Left renal cortex interstitium (tissue), 4 donors: ENCODE measurements at places on chromosomes 16 and 17. TPM values are rescaled to one million over a fixed set of nuclear protein-coding genes. Genes with fewer than 3 reads are reported as not detected.

The XYLT1 gene
- 7.3 TPM for polyA plus RNA-seq

The CHST5 gene
- 0.43 TPM for polyA plus RNA-seq

The C17orf78 gene
- polyA plus RNA-seq = not detected

The OTOP2 gene
- polyA plus RNA-seq = not detected

The DPEP2 gene
- polyA plus RNA-seq = 0.77 TPM

The SYNGR3 gene
- 1.8 TPM for polyA plus RNA-seq

The MIS12 gene
- 36.0 TPM for polyA plus RNA-seq

The CTRB1 gene
- 0.13 TPM for polyA plus RNA-seq

The ABCA8 gene
- 1.9 TPM for polyA plus RNA-seq

The CEMP1 gene
- 9.4 TPM for polyA plus RNA-seq

The CCL1 gene
- not detected for polyA plus RNA-seq

The KRT39 gene
- polyA plus RNA-seq = 0.09 TPM

The MEIOB gene
- 1.2 TPM for polyA plus RNA-seq

DNA sequence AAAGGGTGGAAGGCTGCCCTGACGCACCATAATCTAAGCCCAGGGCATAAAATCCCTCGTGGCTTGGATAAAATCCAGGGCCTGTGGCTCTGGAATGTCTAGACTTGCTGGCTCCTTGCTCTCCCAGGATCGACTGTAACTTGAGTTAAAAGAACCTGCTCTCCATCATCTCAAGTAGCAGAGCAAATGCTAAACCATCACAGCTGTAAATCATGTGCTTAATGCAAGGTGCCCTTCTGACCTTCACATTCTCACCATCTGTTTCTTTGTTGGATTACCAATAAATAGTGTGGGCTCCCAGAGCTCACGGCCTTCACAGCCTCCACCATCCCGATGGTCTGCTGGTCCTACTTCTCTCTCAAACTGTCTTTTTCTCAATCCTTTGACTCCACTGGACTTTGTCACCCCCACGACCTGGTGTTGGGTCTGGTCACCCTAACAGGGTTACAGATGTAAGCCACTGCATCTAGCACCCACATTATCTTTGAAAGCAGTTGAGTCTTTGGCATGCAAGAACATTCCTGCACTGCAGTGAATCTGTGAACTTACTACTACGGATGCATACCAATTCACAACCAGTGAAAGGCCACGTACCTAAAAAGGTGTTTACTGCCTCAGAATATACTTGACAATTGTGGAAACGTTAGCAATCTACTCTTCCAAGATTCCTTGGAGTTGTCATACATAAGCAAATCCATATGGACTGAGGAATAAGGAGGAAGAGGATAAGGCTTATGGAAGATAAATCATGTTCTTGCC is 15.3 kb downstream of the RSL1D1 start:
- no peak for DNase-seq

DNA sequence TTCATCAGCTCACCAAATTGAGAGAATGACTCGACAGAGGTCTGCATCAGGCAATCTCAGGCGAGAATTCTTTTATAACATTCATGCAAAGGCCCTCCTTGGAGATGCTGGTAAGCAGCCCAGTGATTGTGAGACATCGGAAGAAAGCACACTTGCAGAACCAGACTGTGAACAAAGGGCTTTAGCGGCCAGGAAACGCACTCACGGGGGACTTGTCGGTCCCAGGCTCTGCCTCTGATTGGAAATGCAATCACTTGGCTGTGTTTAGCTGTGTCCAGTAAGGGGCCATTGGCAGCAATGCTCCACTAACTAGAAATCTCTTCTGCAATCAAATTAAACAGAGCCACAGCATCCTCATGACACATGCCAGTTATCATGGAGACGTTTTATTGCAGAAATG is 226.7 kb upstream of the CDH13 start:
- no peak for DNase-seq

DNA sequence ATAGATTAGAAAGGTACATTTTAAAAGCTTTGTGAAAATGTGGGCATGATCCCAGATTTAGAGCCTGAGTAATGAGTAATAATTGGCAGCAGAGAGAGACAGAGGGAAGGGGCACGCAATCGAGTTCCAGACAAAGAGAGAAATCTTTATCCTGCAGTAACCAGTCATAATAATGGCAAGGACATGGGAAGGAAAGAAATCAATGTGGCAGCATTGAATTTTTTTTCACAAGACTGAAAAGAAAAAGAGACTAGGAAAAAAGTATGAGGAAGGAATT is 790.8 kb upstream of the SOX9 start:
- DNase-seq = no peak

- DNase-seq = no peak
These were observed 3.6 kb downstream of the USP7 start for GRCh38 chr16:8959921-8960787.

DNA sequence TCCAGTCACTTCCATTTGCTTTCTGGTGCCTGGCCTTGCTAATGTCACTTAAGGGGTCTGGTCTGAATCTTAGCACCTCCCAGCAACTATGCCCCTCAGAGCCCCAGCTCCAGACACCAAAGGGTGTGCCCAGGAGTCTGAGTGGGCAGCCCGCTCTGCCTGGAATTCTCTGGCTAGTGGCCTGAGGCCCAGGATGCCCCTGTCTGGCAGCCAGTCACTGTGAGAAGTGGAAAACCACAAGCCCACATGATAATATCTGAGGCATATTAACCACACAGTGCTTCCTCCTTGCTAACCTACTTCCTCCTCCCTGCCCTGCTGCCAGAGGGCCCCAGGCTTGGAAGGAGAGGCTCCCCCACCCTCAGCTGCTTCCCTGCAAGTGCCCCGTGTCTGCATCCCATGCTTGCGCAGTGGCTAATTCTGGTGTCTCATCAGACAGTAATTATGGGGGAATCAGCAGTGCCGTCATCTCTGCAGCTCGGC is 14.0 kb downstream of the SRCIN1 start:
- no peak for DNase-seq

DNA sequence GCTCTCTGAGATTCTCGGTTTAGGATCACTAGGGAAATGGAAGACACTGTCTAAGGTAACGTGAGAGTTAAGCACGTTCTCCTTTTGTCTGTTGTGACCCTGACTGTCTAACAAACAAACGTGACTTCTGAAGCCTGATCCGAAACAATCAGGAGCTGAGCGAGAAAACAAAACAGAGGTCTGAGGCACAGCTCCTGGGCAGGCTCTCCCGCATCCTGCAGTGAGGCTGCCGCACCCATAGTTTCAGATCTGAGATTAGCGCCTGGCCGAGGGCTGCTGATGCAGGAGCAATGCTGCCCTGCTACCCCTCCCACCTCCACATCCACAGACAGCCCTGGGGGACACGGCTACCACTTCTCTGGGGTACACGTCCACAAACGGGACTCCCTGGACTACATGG is 46.7 kb downstream of the RNF157 start:
- no peak for DNase-seq

DNA sequence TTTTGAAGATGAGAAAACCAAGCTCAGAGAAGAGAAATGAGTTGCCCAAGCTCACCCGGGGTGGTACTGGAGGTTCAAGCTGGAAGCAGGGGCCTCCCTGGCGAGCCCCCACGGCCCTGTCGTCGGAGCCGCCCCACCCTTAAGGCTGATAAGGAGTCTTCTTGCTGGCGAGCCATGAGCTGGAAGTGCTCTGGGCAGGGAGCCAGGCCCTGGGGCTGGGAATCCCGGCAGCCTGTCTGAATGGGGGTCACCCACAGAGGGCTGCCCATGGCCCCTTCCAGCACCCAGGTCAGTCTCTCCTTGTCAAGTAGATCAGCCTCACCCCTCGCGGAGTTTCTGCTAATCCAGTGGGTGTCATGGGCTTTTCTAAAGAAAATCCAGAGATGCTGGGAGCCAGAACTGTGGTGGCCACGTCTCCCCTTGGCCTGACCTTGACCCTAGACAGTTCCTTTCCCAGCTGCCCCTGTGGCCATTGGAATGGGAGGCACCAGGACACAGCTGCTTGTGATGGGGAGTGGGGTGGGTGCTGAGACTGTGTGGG is 1.2 kb upstream of the P2RX1 start:
- DNase-seq = no peak

DNA sequence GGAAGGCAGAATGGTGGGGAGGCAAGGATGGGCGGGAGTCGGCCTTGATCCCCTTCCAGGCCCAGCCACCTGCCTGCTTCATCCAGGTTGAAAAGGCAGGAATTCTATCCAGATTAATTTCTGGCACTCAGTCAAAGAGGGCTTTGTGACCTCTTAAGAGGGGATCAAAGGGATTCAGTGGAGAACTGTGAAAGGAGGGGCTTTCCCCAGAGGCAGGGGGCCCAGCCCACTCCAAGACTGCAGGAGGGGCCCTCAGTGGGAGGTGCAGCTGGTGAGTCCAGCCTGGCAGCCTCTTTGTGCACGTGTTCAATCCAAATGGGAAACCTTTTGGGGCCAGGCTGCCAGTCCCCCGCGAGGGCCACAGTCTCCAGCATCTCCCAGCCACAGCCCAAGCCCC is 148.5 kb upstream of the PLCG2 start:
- DNase-seq = no peak

DNA sequence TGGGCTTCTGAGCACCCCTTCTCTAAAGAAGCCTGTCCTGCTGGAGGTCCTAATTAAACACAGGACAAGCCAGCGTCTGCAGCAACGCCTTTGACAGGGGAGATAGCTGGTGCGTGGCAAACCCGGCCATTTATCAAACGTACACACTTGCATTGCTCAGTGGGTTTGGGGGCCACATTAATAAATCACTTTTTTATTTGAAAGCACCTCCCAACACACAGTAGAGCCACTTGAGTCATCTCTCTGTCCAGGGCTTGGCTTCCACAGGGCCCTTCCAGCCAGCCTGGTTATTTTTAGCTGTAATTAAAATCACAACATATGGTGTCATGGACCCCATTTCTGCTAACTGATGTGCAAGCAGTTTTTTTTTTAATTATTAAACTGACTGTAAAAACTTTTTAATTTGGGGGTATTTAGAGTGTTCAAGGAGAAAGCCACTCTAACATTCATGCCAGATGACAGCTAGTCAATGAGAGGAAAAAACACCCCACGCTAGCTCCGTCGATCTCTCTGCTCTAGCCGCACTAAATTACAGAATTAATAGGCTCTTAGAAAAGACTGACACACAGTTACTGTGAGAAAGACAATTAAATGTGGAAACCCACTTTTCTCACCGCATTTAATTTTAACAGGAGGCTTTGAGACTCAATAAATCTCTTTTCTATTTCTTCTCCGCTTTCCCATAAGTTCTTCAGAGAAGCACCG is 201.0 kb upstream of the WSCD1 start:
- no peak for DNase-seq

GRCh38 chr17:75996665-75997590 is 3.7 kb upstream of the CDK3 start:
- DNase-seq = no peak

DNA sequence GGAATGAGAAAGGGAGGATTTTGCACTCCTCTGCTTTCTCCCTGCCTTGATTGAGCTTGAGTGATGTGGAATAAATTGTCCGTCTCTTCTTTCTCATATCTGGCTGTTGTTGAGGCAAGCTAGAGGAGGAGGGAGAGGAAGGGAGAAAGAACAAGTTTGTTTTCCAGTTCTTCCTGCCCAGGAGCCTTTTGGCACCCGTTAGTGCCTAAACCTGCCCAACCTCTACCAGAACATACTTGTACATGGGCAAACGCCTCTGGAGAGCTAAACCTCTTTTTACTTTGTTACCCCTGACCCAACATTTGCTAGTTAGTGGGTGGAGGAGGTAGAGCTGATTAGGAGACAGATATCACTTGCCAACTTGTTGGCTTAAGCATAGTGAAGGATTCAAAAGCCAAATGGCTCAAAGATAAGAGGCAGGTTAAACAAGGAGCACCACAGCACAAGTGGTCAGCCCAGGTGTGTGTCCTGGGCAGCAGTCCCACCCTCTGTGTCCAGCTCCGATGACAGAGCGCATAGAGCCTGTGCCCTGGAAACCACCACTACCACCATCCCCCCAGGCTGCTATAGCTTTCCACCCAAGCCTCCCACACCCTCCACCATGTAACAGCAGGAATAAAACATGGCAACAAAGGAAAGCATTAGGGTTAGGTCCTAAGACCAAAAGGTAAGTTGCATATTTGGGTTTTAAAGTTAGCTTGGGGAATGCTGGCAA is 6.5 kb downstream of the ODF4 start:
- DNase-seq = no peak

- DNase-seq = no peak
These were observed 25.6 kb downstream of the MSI2 start for GRCh38 chr17:57281887-57282286.

- DNase-seq = no peak
These were observed 74.3 kb downstream of the DNAH3 start for GRCh38 chr16:21076186-21076883.

- DNase-seq = no peak
These were observed 30.9 kb downstream of the OR1D5 start for GRCh38 chr17:3032258-3033247.

- no peak for DNase-seq
These were observed at the start of gene LGALS9 for GRCh38 chr17:27630607-27631410. TSS of gene LGALS9 (plus strand) at chr17:27631188. CDS start at chr17:27631266, 78 bp downstream.

DNA sequence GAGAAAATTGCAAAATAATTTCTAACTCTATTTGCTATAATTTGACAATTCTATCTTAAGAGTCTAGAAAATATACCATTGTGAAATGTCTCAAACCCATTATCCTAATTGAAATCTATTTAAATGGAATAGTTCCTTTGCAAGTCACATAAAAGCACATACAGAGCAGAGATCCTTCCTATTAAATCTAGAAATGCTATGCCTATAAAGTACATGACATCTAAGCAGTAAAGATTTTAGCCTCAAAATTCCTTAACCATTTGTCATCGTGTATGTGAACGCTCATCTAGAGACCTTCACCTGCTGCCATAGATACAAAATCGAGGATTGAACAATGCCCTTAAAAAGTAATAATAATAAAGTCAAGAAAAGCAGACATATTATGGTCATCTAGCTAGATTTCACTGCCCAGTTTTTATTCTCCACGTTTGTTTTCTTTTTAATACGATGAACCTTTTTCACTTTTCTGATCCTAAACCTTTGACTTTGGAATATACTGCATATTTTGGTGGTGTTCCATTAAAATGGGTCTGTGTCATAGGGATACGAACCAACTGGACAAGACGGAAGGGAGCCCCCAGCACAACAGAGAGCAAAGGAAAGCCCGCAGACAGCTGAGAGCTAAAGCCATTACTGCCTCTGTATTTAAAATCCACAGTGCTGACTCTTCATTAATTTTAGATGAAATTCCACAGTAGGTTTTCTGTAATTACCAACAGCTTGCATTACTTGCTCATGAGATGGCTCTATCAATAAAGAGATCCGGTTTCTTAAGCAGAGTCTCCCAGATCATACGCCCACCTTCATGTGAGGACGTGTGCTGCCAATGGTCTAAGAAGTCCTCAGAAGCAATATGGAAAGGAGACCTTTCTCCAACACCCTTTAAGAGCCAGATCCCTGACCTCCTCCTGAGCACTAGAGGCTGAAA is 17.6 kb downstream of the TEX2 start:
- DNase-seq = no peak

DNA sequence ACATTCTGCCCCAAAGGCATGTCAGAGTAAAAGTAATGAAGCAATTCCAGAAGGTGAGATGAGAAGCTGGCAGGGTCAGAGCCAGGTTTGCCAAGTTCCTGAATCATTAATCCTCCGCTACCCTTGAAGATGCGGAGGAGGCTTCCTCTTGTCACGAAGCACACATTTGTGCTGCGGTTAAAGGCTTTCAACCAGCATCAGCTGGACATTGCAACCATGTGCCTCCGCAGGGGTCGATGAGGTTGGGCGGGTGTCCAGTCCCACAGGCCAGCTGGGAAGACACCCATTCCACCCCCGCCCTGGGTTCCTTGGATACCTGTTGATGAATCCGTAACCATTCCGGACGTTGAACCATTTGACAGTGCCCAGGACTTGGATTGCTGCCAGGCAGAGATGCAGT is 1.3 kb downstream of the YBX2 start:
- DNase-seq = no peak
